NCI-H774 (cell line): ENCODE measurements at places on chromosomes 2 and 18.

- no peak for DNase-seq
Observed at GRCh38 chr2:68272246-68272994, 20.1 kb upstream of the PPP3R1 start.

- DNase-seq: no peak
Observed at GRCh38 chr2:215677481-215677880, 241.6 kb upstream of the FN1 start.

GRCh38 chr2:57728691-57729090 lies 317.9 kb upstream of the VRK2 start:
- DNase-seq: no peak

DNA sequence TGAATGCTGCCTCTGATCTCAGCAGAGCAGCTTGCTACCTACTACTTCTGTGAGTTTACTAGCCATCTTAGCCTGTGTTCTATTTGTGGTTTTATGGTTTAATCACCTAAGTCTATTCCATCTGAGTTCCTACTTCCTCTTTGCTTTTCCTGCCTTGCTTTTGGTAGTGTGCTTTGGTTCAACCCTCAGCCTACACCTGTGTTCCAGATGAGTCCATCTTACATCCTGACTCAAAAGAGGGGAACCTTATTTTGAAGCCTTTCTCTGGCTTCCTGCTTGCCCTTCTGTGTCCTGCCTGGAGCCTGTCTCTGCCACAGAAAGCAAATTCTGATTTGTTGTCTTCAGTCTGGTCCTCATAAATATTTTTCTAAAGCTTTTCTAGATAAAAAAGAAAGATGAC lies 530.3 kb upstream of the MEX3C start:
- no peak for DNase-seq

GRCh38 chr2:7738596-7738995 lies 821.4 kb downstream of the RNF144A start:
- no peak for DNase-seq

DNA sequence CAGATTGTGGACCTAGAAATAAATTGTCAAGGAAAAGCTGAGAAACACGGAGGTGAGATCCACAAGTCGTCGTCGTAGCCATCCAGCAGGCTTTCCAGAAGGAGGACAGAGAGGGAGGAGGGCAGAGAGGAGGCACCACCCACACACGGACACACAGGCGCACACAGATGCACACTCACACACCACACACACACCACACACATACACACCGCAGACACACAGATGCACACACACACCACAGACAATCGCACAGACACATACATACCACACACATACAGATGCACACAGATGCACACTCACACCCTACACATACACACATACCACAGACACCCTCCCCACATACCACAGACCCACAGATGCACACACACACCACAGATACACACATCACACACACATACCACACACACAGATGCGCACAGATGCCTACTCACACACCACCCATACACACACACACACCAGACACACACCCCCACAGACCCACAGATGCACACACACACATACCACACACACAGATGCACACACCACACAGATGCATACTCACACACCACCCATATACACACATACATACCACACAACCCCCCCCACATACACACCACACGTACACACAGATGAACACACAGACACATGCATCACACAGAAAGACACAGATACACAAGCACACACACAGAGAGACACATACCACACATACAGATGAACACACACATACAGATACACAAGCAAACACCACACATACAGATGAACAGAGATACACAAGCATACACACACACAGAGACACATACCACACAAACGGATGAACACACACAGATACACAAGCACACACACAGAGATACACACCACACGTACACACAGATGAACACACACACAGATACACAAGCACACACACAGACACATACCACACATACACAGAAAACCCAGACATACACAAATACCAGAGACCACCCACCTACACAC lies 12.7 kb upstream of the BOK start:
- DNase-seq: no peak

DNA sequence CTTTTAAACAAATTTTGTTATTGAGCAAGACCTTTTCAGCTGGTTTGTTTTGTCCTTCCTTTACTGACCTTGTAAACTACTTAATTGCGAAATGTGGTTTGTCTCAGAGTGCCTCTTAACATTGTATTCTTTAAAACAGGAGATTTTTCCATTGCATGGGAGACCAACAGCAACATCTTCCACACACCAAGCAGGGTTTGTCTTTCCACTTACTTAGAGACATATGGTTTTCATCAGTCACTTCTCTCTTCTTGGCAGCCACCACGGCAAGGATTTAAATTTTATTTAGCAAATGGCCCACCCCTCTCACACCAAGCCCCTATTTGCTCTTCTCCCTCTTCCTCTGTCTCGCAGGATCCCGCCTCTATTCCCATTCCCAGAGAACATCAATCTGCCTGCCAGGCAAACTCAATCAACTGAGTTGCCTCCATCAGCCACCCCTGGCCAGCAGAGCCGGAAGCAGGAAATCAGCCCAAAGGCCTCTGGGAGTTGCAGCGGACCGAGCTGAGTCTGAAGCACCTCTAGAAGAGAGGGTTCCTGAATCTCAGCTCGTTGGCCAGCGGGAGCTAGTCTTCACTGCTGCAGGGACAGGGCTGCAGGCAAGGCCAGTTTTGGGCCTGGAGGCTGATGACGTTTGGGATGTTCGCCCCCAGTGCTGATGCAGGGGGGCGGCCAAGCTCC lies 11.3 kb upstream of the CIB4 start:
- no peak for DNase-seq

DNA sequence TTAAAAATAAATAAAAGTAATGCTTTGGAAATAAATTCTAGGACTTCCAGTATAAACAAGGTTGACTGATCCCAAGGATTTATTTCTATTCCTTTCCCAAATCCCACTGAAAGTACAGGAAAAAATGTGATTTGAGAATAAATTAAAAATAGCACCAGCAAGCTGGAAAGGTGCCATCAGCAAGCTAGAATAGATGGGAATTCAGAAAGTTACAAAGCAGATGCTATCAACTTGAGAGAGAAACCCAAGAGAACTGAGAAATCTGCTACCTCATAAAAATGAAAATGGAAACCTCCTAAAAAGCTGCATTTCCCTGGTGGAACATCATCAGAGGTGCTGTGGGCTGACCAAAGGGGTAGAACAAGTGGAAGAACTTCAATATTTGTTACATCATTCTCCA lies 148.6 kb upstream of the KCNJ3 start:
- DNase-seq: no peak

DNA sequence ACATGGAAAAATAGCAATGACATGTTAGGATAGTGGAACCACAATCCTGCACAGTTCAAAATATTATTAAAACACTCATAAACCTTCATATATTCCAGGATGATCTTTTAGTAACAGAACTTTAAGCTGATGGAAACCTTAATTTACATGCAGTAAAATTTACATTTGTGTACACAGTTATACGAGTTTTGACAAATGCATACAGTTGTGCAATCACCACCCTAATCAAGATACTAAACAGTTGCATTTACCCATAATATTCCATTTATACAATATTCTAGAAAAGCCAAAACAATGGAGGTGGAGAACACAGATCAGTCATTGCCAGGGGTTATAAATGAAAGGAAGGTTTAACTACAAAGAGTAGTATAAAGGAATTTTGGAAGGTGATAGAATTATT lies 117.6 kb downstream of the EXOC6B start:
- DNase-seq: no peak

DNA sequence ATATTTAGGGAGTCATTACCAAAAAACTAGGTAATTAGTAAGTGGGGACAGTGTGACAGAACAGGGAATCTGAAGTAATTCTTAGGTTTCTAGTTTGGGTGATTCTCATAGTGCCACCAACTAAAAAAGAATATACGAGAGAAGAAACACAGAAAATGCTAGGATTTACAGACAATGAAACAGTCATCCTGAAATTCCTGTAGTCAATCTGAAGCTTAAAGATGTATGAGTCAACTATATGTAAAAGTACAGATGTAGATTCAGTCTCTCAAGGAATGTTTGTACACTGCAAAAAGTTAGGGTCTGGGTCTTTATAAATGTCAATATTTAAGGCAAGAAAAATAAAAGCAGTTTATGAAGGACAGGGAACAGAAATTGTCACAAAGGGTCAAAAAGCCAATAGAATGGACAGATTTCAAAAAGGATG lies 107.0 kb downstream of the STRN start:
- DNase-seq: no peak

DNA sequence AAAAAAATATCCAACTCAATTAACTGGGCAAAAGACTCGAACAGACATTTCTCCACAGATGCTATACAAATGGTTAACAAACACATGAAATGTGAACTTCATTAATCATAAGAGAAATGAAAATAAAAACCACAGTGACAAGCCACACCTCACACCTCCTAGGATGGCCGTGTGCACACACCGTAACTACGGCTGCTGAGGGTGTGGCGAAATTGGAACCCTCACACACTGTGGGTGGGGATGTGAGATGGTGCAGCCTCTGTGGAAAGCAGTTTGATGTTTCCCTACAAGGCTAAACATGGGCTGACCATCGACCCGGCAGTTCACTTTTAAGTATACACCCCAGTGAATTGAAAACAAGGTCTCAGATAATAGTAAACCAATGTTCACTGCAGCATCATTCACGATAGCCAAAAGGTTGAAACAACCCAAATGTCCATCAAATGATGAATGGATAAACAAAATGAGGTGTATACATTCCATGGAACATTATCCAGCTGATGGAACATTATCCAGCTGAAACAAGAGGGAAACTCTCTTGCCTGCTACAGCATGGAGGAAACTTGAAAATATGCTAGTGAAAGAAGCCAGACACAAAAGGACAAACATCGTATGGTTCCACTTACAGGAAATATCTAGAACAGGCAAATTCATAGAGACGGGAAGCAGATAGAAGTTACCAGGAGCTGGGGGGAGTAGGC lies 32.2 kb downstream of the ZAP70 start:
- no peak for DNase-seq

DNA sequence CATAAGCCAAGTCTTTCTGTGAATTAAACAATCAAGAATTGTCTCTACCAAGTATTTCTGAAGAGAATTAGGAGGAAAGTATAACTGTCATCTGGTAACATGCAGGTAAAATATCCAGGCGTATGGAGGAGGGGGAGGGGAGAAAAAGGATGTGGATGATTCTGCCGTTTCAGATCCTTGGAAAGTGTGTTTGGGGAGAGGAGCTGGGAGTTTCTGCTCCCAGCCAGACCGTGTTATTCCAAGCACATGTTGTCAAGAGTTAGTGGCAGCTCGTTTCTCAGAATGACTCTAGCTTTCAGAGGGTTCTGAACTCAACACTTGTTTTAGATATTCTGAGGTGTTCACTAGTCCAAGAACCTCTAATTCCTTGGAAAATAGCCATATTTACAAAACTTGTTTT lies 137.6 kb downstream of the FAM124B start:
- no peak for DNase-seq

DNA sequence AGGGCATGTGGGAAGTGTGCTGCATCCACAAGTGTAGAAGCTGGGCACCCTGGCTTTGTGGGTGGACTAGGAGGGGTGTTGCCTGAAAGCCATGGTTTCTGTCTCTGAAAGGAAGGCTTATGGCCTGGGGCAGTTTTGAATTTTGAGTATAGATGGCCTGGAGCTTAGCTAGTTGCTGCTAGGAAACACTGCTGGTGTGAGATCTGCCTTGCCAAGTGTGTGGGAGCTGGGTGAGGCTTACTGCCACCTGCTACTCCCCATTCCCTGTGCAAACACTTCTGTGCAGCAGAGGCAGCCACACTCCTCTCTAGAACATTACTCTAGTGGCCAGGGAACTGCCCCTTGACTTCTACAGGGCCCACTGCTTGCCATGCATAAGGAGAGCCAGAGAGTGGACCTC lies 831.7 kb upstream of the LRRTM1 start:
- DNase-seq: no peak

GRCh38 chr2:143087033-143087432 lies 42.2 kb upstream of the ARHGAP15 start:
- no peak for DNase-seq

- no peak for DNase-seq
Observed at GRCh38 chr2:240983361-240983995, 14.9 kb upstream of the SNED1 start.

- peak; percentile 54 for DNase-seq
Observed at GRCh38 chr2:223591596-223591995, 10.6 kb downstream of the SCG2 start.

GRCh38 chr2:6148882-6149281 lies 456.7 kb downstream of the SOX11 start:
- DNase-seq: no peak

- no peak for DNase-seq
Observed at GRCh38 chr18:23165271-23166068, 30.2 kb downstream of the CABLES1 start.

GRCh38 chr2:238294393-238295143 lies 6.2 kb upstream of the PER2 start:
- no peak for DNase-seq

DNA sequence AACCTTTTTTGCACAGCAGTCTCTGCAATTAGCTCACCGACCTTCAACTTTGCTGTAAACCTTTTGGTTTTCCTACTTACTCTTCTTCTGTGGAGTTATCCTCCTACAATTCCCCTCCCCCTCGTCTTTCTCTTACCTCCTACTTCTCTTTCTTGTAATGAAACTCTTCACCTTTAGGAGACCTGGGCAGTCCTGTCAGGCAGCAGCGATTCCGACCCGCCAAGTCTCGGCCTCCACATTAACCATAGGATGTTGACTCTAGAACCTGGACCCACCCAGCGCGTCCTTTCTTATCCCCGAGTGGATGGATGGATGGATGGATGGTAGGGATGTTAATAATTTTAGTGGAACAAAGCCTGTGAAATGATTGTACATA lies 8.3 kb downstream of the TBR1 start:
- no peak for DNase-seq

- DNase-seq: no peak
Observed at GRCh38 chr2:49426996-49427395, 272.7 kb upstream of the FSHR start.

- no peak for DNase-seq
Observed at GRCh38 chr2:150876251-150876950, 385.3 kb downstream of the RBM43 start.

DNA sequence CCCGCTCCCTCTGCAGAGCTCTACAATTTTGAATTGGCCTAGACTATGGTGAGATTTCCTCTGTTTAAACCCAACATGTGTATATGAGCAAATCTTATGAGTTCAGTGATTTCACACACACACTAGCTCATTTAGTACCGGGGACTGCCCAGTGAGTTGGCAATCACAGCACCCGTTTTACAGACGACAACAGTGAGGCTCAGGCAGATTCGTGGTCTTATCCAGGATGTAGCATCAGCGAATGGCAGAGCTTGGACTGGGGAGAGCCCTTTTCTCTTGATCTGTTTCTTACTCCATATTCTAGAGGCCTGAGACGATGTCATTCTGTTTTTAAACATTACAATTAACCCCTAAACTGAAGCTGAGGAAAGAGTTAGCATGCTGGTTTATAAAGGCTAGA lies 419.9 kb downstream of the NBAS start:
- no peak for DNase-seq
